Aorta (tissue), 5 donors: ENCODE measurements at places on chromosomes 13 and 19. TPM values are rescaled to one million over a fixed set of nuclear protein-coding genes. Genes with fewer than 3 reads are reported as not detected.

Gene PRTN3
- total RNA-seq = not detected

Gene FREM2
- 0.18 TPM for total RNA-seq

Gene PIK3R2
- 21.8 TPM for total RNA-seq

Gene PPP1R13L
- 76.5 TPM for total RNA-seq

Gene ZNF415
- 8.8 TPM for total RNA-seq

Gene MISP
- 0.12 TPM for total RNA-seq

Gene RYR1
- total RNA-seq = 5.4 TPM

Gene IQCN
- 8.1 TPM for total RNA-seq

Gene TMEM259
- total RNA-seq = 118 TPM

Gene RASIP1
- total RNA-seq = 31.2 TPM

Gene PLIN4
- total RNA-seq = 7.4 TPM

Gene KLK10
- total RNA-seq = not detected

Gene CAPNS1
- total RNA-seq = 538 TPM

Gene SERTM1
- 0.66 TPM for total RNA-seq

Gene MEIOSIN
- not detected for total RNA-seq

Gene SYNGR4
- total RNA-seq = not detected

Gene NPHS1
- not detected for total RNA-seq

Gene FTL
- 3,823 TPM for total RNA-seq

Gene GSX1
- total RNA-seq = not detected

Gene SIGLEC12
- 2.0 TPM for total RNA-seq

Gene TNNT1
- total RNA-seq = 1.3 TPM

Gene UNC13A
- total RNA-seq = 2.4 TPM

Gene LRRC8E
- total RNA-seq = not detected
